EH (cell line): ENCODE measurements at places on chromosomes 4 and X.

DNA sequence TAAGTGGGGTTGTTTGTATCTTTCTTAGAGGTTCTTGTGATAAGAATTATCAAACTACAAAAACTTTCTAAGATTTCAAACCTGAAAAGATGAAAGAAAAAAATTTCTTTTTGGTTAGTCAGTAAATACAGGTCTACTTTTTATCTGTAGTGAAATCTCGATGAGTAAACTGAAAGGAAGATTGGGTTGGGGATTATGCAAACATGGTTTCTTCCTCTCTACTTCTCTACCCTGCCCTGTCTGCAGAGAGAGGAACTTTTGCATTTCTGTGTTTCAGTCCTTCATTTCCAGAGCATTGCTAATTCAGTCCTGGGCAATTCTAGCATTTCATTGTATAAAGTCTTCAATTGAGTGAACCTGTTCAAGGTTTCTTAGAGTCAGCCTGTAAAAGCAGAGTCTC is 51.6 kb upstream of the IL2 start:
- DNase-seq, result no peak

GRCh38 chr4:128600410-128600809 is 209.1 kb upstream of the JADE1 start:
- DNase-seq, result no peak

DNA sequence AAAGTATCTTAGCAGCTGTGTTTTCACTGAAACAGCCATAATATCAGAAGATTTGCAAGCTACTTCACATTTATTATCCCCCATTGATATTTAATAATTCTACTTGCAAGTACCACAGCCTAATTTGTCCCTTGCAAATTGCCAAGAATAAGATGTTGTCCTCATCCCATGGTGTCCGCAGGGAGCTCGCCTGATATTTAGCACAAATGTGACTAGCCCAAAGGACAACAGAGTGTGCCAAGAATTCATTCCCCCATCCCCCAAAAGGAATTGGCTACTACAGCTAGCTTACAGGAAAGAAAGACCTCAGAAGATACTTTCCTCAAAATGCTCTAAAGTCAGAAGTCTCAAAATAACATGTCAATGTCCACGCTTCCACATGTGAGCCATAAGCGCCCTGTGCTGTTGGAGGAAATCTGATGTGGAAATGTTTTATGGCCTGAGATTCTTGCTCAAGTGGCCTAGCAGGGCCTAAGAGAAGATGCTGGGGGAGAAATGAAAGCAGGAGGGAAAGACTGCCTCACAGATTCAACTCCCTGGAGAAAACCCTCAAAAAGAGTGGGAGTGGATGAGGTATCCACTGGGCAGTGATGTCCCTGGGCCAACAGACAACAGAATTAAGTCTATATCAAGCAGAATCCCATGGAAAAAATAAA is 111.4 kb downstream of the SH3KBP1 start:
- DNase-seq, result no peak

GRCh38 chr4:61202638-61203435 is 2.7 kb downstream of the ADGRL3 start:
- no peak for DNase-seq

- peak; percentile 69 for DNase-seq
Measured at GRCh38 chrX:45766981-45767501, 566.4 kb upstream of the DIPK2B start.
